NT2/D1 (cell line): ENCODE measurements at places on chromosomes 1 and 21.

GRCh38 chr1:114758256-114758832, 560 bp upstream of the CSDE1 start:
- DNase-seq = no peak

GRCh38 chr21:44686000-44686781, 4.2 kb upstream of the KRTAP12-1 start:
- DNase-seq = no peak

GRCh38 chr1:213440766-213441165, 389.7 kb downstream of the RPS6KC1 start:
- no peak for DNase-seq

- DNase-seq = no peak
Observed at GRCh38 chr1:57976216-57976615, 552.4 kb upstream of the DAB1 start.

DNA sequence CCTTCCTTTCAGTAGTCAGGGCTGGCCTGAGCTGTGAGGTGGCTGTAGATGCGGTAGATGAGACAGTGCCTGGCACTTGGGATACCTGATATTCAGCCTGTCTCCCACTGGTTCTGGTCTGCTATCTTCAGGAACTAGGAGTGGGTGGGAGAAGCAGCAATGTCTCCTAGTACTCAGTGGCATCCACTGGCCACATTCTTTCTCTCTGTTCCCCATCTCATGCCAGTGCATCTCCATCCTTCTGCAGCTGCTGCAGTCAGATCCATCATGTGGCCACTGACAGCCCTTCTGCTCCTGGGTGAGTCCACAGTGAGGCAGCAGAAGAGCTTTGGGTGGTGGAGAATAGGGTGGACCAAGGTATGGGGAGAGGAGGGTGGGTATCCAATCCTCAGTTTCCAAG, 1.1 kb downstream of the FCRLB start:
- DNase-seq = no peak

GRCh38 chr1:219507437-219507836, 105.5 kb downstream of the ZC3H11B start:
- DNase-seq = no peak

DNA sequence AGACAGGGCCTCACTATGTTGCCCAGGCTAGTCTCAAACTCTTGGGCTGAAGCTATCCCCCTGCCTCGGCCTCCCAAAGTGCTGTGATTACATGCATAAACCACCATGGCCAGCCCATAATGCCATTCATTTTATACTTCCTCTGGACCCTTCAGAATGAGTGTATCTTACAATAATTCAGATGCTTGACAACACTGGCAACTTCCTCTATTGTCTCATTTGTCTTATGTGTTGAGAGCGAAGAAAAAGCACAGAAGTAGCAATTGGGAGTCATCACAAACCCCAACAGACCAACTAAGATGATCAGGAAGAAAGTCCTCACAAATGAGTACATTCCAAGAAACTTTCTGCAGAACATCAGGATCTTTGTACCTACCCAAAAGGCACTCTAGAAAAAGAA, 191.9 kb downstream of the RERE start:
- no peak for DNase-seq
